ENCODE measurements at places on chromosomes 12 and 14. TPM values are rescaled to one million over a fixed set of nuclear protein-coding genes. Genes with fewer than 3 reads are reported as not detected.

The KRT6C gene
- total RNA-seq: not detected

GRCh38 chr14:20278414-20278813, 27.3 kb downstream of the TTC5 start:
- peak; percentile 29 for DNase-seq

The PGF gene
- total RNA-seq: 0.86 TPM

DNA sequence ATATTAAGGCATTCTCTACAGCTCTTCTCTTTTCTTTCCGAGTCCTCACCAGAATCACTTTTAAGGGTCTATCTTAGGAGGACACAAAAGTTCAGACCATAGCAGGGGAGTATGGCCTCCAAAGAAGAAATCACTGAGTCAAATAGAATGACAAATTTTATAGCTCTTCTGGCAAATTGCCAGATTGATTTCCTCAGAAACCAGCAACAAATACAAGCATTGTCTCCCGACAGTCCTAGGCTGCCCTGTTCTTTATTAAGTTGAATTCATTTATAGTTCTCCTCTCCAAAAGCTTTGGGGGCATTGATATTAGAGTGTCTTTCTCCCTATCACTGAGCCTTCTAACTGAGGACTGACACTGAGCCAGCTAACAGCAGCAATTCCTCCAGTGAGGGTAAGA, 156.4 kb upstream of the FRMD6 start:
- DNase-seq: no peak

GRCh38 chr12:114751712-114752111, 67.7 kb upstream of the TBX3 start:
- no peak for DNase-seq

The TMEM120B gene
- total RNA-seq: 16.4 TPM

GRCh38 chr12:118175823-118176447, 40.0 kb downstream of the PEBP1 start:
- no peak for DNase-seq
